ENCODE measurements at places on chromosomes 6 and 20.

- no peak for DNase-seq
Observed at GRCh38 chr6:27672113-27672799, 199.4 kb upstream of the ZNF184 start.

DNA sequence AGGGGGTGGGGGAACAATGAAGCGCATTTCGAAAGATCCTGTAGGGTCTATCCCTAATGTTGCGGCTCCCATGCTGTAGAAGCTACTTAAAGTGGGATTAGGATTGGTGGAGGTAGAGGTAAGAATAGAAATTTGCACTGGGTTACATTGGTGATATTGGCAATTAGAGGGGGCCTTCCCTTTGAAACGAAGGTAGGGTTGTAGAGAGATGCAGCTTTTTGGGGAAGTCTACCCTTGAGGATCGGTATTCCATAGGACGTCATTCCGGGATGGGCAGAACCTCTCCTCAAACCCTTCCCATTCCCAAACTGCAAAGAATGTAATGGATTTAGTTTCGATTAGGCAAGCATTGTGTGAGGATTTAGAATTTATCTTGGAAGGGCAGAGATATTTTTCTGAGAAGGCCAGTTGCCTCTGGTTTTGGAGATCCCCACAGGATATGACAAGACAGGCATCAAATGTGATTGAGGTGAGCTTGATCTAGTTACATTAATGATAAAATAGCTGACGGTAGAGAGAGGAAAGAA, 5.4 kb upstream of the ZNFX1 start:
- DNase-seq, result no peak

GRCh38 chr6:163333701-163334663, 80.5 kb upstream of the QKI start:
- DNase-seq, result no peak

GRCh38 chr20:56381501-56381900, 10.5 kb downstream of the AURKA start:
- no peak for DNase-seq

DNA sequence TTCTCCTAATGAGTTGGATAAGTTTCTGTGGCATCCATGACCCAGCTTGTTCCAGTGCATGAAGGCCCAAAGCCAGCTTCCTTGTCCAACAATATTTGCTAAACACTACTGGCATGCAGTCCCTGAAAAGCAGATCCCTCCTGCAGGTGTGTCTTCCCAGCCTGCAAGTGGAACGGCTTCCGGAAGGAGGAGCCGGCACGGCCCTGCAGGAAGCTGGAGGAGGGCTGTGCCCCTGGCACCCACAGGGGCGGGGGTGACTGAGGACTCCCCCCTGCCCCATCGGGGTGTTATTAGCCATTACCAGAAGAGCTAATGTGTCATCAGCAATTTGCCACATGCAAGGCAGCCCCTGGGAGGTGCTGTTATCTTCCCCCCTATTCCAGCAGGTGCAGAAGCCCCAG, 27.4 kb downstream of the NPEPL1 start:
- DNase-seq, result no peak

- DNase-seq, result no peak
Observed at GRCh38 chr6:35691027-35691824, 2.5 kb upstream of the FKBP5 start.

DNA sequence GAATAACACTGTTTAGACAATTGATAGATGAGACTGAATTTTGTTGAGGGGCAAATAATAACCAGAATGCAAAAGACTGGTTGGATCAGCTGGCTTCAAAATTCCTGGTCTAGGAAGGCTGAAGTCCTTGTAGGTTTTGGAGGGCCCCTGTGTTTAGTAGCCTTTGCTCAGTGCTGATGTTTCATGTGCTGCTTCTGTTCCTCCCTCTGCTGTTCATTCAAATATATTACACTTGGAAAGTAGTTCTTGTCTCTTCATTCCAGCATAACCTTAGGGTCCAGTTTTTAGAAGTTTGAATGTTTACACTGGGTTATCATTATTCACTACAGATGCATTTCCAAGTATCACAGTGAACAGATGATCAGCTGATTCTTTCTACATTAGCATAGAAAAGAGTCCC, 72.5 kb downstream of the FLRT3 start:
- no peak for DNase-seq

DNA sequence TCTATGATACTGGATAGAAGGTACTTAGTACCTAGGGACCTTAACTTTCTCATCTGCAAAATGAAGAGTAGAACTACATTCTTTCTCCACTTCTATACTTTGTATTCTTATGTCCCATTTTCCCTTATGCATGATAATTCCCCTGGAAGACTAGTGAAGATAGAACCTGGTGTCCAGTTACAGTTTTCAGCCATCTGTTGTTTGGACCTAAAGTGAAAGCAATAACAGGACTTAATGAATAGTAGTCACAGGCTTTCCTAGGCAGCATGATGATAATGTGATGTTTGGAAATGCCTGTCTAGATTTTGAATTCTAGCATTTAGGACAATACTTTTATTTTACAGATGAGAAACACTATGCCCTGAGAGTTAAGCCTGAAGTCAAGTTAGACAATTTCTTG, 153.8 kb downstream of the RIMS1 start:
- DNase-seq, result no peak

DNA sequence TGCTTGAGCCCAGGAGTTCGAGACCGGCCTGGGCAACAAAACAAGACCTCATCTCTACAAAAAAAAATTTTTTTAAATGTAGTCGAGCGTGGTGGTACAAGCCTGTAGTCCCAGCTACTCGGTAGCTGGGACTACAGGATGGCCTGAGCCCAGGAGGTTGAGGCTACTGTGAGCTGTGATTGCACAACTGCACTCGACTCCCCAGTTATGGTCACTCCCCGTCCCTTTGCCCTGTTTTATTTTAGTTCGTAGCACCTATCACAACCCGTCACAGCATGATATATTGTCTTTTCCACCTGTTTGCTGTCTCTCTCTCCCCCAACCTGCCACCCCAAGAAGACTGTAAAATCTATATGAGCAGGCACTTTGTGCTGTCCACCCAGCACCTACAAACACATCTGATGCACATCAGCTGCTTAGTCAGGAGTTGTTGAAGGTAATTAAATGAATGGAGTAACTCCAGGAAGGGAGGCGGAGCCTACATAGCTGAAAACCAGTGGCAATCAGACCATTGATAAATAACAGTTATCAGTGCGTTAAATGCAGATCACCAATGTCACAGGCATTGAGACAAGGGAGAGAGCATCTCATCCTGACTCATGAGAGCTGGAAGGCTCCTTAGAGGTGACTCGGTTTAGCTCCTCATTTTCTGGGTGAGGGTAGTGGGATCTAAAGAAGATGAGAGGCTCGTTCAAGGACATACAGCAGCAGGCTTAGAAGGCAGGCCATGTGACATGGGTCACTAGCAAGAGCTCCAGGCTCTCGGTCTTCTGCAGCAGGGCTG, 14.4 kb upstream of the XRN2 start:
- no peak for DNase-seq
